Pons (tissue), 1 donor: ENCODE measurements at places on chromosomes 3 and 15.

DNA sequence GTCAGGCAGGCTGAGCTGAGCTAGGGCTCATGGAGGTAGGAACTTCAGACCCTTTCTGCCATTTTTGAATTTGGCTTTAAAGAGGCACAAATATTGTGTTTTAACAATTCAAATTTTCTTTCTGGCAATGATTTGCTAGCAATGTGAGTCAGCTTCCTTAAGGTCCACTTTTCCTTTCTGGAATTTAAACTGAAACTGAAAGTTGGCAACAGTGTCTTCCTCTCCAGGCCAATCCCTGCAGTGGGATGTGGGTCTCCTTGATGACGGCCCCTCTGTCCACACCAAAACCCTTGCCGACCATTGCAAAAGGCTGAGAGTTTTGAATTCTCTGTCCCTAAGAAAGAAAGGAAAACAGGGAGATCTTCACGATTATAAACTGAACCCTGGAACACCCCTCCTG is 27.1 kb downstream of the RPSA start:
- DNase-seq, result no peak

DNA sequence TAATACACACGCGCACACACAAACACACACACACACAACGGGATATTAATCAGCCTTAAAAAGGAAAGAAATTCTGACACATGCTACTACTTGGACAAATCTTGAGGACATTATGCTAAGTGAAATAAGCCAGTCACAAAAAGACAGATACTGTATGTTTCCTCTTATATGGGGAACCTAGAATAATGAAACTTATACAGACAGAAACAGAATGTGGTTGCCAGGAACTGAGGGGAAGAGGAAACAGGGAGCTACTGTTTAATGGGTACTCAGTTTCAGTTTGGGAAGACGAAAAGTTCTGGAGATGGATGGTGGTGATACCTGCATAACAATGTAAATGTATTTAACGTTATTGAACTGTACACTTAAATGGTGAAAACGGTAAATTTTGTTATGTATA is 20.2 kb downstream of the ICE2 start:
- DNase-seq, result peak; percentile 17

DNA sequence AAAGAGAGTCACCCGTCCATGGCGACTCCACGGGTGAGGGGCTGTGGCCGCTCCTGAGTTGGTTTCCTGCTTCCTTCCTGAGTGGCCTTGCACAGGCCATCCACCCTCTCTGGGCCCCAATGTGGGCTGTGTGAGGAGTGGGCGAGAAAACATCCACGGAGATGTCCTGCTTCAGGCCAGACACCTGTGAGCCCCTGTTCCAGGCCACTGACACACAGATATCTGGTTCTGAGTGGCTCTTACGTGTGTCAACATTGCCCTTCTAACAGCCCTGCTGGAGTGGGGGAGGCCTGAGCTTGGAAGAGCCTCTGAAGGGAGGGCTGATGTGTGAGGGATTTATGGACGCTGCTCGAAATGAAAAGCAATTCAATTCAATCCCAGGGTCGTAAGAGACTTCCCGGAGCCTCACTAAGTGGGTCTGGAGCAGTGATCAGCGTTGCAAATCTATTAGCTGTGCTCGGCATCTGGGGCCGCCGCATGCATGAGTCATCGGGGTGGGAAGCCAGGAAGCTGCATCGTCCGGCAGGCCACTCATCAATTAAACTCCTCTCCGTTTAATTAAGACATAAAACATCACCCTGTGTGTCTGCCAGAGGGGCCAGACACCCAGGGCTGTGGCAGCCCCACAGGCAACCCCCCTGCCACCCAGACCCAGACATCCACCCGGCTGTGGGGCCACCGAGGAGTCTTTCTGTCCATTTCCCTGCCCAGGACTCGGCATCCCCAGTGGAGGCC is 20.0 kb upstream of the PRR23E start:
- DNase-seq, result no peak

DNA sequence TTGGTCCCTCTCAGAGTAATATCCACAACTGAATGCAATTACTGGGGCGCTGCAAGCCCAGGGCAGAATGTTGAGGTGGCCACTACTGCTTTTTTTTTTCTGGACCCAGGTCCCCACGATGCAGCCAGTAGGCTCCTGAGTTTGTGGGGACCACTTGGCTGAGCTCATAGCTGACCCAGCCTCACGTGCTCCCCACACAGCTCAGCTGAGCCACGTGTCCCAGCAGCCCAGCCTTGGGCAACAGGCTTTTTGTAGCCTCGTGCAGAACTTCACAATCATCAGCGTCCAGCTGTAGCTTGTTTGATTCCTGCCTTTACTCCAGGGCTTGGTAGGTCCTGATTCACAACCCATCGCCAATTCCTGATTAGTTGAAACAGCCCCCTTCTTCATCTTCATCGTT is 117.3 kb downstream of the ETFA start:
- no peak for DNase-seq

- DNase-seq, result no peak
Observed at GRCh38 chr15:55789066-55789660, 46.2 kb upstream of the PRTG start.

- peak; percentile 89 for DNase-seq
Observed at GRCh38 chr15:45378149-45378912, at the start of gene GATM. Gene GATM, minus strand, starts transcription at chr15:45378544. Its CDS starts 91 bp downstream, at chr15:45378453.

DNA sequence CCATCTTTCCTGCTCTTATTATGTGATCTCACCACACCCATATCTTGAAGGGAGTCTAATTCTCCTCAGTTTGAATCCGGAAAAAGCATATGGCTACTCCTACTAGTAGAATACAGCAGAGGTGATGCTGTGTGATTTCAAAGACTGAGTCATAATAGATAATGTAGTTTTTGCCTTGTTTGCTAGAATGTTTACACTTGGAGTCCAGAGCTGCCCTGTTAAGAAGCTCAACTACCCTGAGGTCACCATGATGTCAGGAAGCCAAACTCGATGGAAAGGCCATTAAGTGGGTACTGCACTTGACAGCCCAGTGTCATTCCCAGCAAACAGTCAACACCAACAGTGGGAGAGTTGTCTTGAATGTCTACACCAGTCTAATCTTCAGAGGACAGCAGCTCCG is 56.9 kb downstream of the CD200R1L start:
- no peak for DNase-seq

- DNase-seq, result no peak
Observed at GRCh38 chr15:71806452-71806931, 3.9 kb upstream of the NR2E3 start.

GRCh38 chr15:30042556-30042955 is 40.2 kb upstream of the GOLGA8J start:
- peak; percentile 77 for DNase-seq

DNA sequence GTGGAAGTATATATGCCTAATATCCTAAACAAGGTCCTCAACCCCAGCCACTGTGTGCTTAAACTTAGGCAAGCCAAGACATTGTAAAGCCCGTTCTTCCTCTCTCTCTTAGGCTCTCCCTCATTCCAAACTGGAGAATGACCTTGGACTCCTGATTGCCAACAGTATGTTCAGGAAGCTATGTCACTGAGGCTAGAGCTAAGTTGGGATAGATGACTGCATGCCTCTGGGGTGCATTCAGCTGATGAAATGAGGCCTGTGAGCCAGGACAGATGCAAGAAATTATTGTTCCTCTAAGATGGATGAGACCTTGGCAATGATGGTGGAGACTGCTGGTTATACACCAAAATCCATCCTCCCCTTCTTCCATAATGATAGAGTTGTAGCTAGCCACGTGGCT is 27.9 kb upstream of the TBC1D21 start:
- no peak for DNase-seq

DNA sequence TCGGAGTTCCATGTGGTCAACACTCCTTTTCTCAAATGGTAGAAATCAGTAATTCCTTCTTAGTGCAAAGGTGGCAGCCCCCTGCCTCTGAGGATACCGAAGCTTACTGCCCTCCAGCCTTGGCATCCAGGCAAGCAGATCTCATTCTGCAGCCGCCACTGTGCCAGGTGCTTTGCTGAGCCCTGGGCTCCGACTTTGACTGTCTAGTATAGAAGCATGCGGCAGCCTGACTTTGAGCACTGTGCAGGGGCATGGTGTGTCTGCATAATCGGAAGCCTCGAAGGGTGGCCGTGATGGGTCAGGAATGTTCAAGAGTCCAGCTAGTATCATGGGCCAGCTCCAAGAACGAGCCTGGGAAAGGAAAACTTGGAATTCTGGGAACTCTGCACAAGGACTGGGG is 39.7 kb downstream of the ABTB1 start:
- no peak for DNase-seq

DNA sequence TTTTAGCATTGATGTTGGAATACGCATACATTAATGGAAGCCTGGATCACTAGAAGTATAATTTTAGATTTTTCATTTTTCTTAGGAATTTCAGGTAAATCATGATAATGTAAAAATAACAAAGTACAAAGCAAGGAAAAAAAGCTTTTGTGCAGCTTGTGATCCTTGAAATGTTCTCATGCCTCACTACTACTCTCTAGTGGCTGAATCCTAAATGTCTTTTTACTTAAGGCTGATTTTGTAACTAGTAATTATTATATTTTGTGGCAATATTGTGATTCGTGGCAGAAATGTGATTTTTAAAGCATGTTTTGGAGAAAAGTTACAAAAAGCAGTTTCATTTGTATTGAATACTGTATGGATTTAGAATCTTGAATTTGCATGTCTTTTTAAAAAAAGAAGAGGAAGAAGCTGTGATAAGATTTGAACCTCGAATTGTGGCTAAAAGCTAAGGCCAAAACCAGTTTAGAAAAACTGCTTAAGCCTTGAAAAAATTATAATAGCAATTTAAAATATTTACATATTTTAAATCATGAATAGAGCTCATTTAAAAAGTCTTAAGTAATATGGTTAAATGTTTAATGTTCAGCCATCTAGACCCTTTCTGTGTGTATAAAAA is 39.0 kb downstream of the U2SURP start:
- peak; percentile 57 for DNase-seq

DNA sequence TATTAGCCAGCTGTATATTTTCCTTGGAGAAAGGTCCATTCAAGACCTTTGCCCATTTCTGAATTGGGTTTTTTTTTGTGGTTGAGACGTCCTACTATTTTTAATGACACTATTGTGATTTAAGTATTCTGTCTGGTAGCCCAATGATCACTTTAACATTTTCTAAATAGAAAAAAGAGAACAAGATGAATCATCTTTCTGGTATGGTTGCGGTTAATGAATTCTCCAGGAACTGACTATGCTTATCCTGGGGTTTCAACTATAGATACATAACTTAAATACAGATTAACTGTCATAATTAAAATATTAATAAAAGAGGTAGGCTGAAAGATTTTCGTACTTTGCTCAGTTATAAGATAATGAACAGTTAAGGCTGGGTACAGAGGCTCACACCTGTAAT is 51.9 kb downstream of the PBRM1 start:
- no peak for DNase-seq

DNA sequence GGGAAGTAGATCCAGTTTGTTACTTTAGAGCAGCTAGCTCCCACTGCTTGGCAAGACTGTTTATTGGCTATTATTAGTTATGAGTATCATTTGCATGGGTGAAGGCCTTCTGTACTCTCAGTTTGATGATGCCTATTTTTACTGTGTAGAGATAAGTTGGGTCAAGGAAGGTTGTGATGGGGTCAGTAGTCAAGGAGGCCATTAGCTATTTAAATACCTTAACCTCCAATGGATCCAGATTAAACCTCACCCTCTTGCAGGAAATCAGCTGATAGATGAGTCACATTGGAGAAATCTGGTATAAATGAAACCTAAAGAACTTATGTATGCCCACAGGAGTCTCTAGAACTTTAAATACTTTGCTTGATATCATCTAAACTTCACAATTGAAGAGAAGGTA is 45.0 kb downstream of the THBS1 start:
- no peak for DNase-seq

DNA sequence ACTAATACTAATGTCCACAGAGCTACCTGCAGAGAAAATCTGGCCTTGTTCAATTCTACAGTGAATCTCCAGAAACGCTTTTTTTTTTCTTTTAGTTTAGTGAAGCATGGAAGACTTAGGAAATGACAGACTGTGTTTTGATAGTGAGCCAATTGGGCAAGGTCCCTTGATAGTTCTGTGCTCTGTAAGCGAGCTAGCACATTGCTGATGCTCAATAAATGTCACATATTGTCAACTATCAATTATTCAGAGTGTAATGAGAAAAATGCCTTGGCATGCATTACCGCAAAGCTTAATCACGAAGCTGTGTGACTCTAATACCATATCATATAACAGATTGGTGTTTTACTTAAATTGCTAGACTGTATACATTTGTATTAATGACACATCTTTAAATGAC is 5.2 kb upstream of the C3orf85 start:
- DNase-seq, result no peak

DNA sequence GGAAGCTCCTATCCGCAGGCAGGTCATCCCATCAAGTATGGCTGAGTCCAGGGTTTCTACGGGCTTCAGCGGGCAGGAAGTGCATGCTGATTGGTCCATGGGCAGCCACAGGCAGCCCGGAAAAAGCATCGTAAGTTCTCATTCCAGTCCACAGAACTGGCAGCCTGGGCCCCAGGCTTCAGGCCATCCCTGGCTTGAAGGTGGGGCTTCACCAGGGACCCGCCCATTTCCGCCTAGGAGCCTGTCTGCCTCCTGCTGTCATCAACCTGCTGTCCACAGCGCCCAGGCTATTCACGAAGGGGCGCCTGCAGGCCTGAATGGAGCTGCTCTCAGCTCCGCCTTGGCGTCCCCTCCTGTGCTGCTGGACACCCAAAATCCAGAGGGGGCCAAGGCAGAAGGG is 13.9 kb downstream of the PCYT1A start:
- no peak for DNase-seq

DNA sequence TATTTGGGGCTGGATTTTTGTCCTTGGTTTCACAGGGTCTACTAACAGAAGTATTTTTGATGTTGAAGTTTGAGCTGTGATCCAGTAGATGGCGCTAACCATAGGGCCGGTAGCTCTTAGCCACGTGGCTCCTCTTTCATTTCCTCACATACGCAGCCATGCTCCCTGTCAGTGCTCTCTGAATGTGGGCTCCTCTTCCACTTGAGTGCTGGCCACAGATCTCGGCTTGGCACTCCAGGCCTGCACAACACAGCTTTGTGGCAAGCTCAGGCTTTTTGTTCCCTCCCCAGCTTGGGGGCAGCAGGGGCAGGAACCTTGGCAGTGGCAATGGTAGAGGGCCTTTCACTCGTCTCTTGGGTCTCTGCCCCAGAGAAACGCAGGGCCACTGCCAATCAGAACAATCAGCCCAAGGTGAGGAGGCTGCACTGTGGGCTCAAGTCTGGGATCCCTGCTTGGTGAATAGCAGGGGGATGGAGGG is 18.6 kb upstream of the DNAAF4 start:
- peak; percentile 30 for DNase-seq
